HepG2 (cell line): ENCODE measurements at places on chromosomes 5 and 9. TPM values are rescaled to one million over a fixed set of nuclear protein-coding genes. Genes with fewer than 3 reads are reported as not detected.

DNA sequence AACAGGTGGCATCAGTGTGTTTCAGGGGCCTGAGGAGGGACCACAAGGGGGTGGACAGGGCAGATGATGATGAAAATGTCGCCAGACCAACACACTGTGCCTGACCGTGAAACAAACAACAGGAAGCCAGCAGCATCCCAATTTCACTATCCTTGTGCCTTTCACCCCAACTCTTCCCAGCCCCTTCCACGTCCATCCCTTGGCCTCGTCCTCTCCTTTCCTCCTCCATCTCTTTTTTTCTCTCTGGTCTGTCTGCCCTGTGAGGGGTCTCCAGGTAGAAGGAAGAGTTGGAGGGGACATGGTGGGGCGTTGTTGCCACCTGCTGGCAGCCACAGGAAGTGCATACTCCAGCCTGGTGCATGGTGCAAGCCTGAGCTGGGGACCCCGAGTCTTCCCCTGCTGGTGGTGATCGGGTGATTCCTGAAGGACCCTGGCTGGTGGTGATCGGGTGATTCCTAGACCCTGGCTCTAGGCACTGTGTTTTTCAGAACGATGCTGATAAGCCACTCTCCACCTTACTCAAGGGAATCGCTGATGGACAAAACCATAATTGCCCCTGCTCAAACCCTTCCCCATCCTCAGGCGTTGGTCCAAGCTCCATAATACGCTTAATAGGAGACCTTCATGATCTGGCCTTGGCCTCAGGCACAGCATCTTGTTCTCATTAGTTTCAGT lies 21.7 kb upstream of the NSD1 start:
- DNase-seq = peak; percentile 67

- no peak for DNase-seq
Measured at GRCh38 chr5:74040811-74041491, 415.0 kb downstream of the ARHGEF28 start.

- peak; percentile 88 for DNase-seq
Measured at GRCh38 chr5:142548739-142549275, 137.1 kb downstream of the FGF1 start.

DNA sequence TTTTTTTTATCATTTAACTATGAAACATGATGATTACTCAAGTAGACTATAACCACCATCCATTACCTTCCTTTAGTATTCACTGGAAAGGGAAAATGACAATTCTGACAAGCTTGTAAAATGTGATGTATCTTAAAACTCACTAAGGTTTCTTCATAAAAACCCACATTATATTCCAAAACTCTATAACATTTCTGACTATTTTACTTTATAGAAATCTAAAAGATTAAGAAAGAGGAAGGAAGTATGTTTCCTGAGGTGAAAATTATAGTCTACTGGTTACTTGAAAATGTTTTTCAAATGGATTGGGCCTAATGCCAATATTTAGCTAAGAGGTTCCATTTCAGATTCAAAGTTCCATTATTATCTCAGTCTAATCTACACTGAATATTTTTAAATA lies 1982.2 kb upstream of the C9orf72 start:
- DNase-seq = no peak

- no peak for DNase-seq
Measured at GRCh38 chr9:122333169-122333808, 37.5 kb upstream of the PTGS1 start.

GRCh38 chr5:67004730-67005350 lies 191.8 kb downstream of the CD180 start:
- DNase-seq = no peak

DNA sequence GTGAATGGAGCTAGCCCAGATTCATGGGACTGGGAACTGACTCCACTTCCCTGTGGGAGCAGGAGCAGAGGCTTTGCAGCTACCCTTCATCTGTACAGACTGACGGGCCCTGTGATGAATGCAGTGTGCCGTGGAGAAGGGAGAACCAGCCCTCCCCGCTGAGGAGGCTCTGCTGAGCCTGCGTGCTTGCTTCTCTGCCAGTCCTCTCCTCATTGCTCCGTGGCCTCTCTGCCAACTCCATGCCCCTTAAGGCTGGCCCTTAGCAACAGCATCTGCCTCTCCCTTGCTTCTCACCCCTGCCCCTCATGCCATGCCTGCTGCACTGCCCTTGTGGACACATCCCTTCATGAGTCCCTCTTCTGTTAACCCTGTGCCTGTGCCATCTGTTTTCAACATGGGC lies 53.6 kb downstream of the GADD45G start:
- no peak for DNase-seq

DNA sequence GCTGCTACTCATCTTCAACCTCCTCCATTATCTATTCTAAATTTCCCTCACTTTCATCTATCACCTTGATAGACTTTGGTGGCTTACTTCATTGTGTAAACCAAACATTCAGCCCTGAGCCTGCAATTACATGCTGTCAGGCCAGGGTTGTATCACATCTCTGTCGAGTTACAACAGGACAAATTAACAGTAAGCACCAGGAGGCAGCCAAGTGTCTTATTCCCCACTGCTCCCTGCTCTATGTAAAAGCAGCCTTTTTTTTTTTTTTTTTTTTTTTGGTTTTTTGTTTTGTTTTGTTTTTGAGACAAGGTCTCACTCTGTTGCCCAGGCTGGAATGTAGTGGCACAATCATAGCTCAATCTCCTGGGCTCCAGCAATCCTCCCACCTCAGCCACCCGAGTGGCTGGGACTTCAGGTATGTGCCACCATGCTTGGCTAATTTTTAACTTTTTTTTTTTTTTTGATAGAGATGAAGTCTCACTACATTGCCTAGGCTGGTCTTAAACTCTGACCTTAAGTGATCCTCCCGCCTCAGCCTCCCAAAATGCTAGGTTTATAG lies 15.2 kb upstream of the ZCCHC9 start:
- no peak for DNase-seq

HTR4 gene
- not detected in 2 replicates for total RNA-seq

DNA sequence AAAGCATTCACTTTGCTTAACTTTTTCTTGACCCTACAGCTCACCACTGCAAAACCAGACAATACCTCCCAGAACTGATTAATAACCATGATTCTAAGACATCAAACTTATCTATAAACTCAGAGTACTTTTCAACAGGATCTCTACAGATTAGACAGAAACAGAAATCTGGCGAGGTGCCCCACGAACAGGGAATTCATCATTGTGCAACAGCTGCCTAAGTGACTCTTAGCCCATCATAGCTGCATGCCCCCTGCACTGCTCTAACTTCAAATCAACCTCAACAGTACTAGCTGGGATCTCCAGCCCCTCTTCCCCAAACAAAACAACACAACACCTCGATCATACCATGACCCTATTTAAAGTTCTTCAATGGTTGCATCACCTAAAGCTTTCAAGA lies 16.1 kb upstream of the COL23A1 start:
- DNase-seq = no peak
